ENCODE measurements at places on chromosomes 2 and 18.

GRCh38 chr2:104286841-104287240 lies 567.1 kb upstream of the POU3F3 start:
- no peaks in the 10 kb centered on the region for H3K36me3 ChIP-seq
- H3K27me3 ChIP-seq = no peaks in the 10 kb centered on the region
- no peak for DNase-seq
- H3K4me1 ChIP-seq = no peaks in the 10 kb centered on the region
- no peak overlapping the region for H3K27ac ChIP-seq

- no peak for DNase-seq
- H3K4me1 ChIP-seq = no peaks in the 10 kb centered on the region
- H3K27ac ChIP-seq = no peak overlapping the region
- no peak overlapping the region for H3K4me3 ChIP-seq
- H3K36me3 ChIP-seq = peaks cover 48% of the 10 kb centered on the region
Measured at GRCh38 chr2:23814963-23815362, 112.0 kb downstream of the ATAD2B start.

DNA sequence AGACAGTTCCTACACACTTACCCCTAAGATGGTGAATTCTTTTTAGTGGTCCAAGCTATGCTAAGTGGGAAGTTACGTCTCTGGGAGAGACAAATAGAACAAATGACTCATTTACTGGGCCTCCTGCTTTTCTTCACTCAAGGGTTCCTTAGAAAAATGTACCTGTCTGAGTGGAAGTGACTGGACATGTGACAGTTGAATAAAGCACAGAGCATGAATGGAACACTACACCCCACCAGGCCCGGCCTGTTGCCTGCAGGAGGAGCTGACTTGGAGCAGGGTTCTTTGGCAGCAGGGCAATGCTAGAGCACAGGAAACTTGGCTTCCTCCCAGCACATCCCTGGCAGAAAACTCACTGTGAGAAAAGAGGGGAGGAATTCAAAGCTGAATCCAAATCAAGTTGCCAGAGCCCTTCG lies 451.0 kb upstream of the SETBP1 start:
- DNase-seq = no peak
- no peak overlapping the region for H3K27ac ChIP-seq
- no peaks in the 10 kb centered on the region for H3K36me3 ChIP-seq
- H3K27me3 ChIP-seq = peaks cover 4% of the 10 kb centered on the region

DNA sequence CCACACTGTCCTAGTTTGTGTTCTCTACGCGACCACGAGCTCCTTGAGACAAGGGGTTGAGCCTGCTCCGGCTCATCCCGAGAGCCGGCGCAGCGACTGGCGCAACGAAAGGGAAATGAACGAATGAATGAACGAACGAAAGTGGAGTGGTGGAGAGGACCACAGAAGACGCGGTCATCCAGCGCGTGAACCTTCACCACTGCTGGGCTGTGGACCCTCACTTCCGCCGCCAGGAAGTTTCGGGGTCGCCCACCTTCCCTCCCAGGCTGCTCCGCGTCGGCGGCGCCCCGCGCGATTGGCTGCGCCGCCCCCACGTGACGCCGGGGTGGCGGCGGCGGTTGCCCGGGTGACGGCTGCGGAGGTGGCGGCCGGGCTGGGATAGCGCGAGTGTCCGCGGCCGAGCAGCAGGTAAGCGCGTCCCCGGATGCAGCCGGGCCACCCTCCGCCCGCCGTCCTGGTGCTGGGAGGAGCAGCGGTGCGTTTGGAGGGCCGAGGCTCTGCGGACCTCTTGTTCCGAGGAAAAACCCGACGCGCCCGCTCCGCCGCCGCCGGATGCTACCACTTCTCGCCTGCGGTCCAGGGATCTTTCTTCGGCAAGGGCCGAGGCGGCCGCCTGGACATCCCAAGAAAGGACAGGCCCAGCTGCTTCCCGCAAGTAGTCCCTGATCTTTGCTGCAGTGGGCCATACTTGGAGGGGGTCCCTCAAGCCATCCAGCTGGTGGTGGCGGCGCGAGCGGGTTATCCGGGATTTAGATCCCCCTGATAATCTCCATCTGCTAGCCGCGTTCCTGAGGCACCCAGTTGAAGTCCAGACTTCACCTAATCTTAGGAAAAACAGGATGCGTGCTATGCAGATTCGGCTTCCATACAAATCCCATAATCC lies at the start of gene ARMC9:
ARMC9 (plus strand) TSS at position 341 of the 883 bp plus-strand sequence. CDS start 7,608 bp downstream, outside the sequence.
- H3K27me3 ChIP-seq = peaks cover 6% of the 10 kb centered on the region
- DNase-seq = peak; percentile 79
- H3K4me1 ChIP-seq = peaks cover 11% of the 10 kb centered on the region
- H3K27ac ChIP-seq = peak within 1 kb of the TSS; percentile 68
- H3K36me3 ChIP-seq = peaks cover 2% of the 10 kb centered on the region
